ENCODE measurements at places on chromosomes 2 and 18. TPM values are rescaled to one million over a fixed set of nuclear protein-coding genes. Genes with fewer than 3 reads are reported as not detected.

- no peak for DNase-seq
Observed at GRCh38 chr2:101012054-101012705, 10.1 kb downstream of the RPL31 start.

DNA sequence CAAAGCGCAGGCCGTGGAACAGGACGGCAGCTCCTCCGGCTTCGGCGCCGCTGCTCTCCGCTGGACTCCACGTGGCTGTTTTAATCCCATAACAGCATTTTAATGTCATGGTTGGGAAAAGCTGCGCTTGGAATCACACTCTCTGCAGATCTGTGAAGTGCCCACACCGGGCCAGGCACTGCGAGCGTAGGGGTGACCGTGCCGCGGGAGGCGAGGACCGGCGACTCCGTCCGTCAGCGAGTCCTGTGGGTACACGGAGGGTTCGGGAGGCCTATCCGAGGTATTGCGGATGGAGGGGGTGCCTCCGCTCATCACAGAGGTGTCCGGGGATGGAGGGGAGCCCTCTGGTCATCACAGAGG lies 198.0 kb upstream of the SALL3 start:
- no peak for DNase-seq

The OSR1 gene
- not detected for total RNA-seq

The REEP1 gene
- 0.93 TPM for total RNA-seq
